ENCODE measurements at places on chromosomes 4 and X.

DNA sequence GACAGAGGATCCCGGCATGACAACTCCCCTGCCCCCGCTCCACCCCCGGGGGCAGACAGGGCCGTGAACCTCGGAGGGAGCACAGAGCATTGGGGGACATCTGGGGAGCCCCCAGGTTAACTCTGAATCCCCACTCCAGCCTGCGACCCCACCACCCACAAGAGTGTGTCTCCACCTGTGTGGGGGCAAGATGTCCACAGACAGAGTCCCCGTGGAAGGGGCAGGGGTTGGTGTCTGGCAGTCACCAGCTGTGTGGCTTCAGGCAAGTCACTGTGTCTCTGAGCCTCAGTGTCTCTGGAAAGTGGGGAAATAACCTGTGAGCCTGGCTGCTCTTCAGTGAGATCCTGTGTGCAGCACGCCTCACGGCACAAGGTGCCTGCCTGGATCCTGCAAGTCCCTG, 239.0 kb downstream of the AFAP1 start:
- DNase-seq: no peak

- DNase-seq: no peak
These were observed 218.6 kb upstream of the SLC7A11 start for GRCh38 chr4:138460477-138461414.

- peak; percentile 76 for DNase-seq
These were observed 5.0 kb downstream of the TACC3 start for GRCh38 chr4:1726146-1726934.

DNA sequence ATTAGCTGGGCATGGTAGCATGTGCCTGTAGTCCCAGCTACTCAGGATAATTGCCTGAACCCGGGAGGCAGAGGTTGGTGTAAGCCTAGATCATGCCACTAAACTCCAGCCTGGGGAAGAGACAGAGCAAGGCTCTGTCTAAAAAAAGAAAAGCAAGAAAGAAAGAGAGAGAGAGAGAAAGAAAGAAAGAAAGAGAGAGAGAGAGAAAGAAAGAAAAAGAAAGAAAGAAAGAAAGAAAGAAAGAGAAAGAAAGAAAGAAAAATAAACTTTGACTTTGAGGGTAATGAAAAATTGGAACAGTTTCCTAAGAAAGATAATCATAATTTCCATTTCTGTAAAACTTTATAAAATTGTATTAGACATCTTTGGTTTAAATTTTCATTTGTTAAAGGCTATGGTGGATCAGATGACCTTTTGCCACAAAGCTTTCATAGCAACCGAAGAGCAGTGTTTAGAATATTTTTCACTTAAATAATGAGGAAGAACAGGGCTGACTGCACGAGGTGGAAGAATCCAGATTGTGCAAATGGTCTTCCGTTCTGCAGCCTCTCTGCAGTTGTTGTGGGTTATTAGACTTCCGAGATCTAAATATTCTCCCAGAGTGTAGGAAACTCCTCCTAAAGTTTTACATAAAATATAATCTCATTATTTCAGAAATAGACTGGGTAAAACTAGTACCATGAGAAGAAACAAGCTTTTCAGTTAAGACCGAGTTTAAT, 55.9 kb downstream of the RBM47 start:
- DNase-seq: no peak

DNA sequence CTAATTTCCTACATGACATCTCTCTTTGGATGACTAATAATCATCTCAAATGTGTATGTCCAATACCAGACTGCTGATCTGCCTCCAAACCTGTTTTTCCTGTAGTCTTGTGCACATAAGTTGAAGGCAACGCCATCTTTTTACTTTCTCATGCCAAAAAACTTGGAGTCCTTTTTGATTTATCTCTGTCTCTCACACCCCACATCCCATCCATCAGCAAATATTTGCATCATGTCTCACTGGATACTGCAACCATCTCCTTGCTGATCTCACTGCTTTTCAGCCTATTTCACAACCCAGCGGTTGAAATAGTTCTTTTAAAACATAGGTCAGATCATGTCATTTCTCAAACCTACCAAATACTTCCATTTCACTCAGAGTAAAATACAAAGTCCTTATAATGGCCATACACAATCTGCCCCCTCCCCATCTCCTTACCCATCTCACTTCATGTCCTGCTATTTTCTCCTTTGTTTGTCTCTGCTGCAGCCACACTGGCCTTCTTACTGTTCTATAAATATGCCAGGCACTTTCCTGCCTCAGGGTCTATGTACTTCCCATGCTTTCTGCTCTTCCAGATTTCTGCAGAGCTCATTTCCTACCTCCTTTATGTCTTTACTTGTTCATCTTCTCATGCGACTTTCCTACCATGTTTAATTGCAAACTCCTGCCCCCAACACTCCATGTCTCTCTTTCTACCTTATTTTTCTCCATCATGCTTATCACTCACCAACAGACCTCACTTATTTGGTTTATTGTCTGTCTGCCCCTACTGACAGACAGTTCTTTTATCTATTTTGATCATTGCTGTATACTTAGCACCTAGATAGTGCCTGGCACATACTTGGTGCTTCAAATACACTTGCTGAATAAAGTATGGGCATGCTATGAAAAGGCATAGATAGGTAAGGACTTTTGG, 98.8 kb downstream of the ANXA3 start:
- no peak for DNase-seq

DNA sequence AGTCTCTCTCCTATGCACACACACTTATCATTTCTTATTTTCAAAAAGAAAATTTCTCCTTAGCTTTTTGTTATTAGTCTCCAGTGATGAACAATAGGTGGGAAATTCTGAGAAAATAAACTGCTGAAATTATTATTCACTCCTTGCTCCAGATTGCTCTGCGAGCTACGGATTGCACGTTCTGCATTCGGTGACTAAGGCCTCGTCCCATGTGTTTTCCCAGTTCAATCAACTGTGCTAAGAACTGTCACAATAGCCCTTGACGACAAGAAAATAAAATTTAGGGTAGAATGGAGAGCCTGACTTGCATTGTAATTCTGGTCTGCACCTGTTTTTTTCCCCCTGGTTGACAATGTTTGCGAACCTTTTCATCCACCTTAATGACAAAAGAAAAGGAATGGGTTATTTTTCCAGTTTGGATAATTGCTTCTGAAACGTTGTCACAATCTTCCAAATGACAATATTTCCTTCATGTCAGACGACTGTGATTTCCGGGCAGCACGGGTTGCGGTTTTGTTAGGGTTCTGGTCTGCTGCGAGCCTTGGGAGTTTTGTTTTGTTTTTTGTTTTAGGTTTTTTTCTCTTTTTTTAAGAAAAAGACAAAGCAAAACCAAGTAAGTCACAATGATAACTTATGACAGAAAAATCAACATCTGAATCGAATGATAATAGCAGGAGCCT, 124.5 kb upstream of the NOCT start:
- no peak for DNase-seq

DNA sequence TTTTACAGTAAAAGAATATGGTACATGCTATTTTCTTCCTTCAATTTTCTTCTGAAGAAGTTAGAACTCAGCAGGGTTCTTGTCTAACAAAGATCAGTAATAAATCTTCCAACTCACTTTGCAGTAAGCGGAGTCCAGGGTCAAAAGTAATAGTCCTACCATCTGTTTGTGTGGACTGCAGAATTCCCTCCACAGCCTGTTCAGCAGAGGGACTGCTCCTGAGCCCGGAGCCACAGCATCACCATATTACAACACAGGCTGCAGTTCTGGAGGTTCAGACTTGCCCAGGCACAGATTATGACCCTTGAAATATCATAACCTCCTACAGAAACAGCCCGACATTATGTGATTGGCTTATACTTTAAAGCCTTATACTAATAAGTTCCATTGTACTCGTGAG, 10.3 kb downstream of the FHDC1 start:
- no peak for DNase-seq

DNA sequence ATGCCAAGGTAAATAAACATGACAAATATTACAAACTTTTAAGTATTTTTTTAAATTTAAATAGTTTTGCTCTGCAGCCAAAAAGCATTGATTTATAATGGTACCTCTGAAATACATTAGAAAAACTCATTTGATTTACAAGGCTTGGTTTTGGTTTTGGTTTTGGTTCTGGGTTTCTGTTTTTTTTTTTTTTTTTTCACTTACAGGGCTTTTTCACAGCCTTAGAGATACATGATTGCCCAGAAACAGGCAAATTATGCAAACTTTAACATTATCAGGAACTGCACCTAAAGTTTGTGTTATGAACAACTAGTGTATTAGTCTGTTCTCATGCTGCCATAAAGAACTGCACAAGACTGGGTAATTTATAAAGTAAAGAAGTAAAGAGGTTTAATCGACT, 196.4 kb upstream of the DDX53 start:
- no peak for DNase-seq

GRCh38 chrX:20244931-20245330, 21.8 kb downstream of the RPS6KA3 start:
- no peak for DNase-seq

DNA sequence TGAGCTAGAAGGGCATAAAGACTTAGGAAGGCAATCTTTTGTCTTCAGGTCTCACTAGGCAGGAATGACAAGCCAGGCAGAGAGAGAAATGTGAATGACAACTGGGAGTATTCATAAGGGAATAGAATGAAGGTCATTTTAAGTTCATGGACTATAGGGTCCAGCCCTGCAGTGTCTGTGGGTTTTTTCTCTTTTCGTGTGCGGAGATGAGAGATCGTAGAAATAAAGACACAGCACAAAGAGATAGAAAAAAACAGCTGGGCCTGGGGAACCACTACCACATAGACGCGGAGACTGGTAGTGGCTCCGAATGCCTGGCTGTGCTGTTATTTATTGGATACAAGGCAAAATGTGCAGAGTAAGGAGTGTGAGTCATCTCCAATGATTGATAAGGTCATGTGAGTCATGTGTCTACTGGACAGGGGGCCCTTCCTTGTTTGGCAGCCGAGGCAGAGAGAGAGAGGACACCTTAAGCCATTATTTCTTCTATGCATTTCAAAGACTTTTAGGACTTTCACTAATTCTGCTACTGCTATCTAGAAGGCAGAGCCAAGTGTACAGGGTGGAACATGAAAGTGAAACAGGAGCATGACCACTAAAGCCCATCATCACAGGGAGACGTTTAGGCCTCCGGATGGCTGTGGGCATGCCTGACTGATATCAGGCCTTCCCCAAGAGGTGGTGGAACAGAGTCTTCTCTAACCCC, 921.8 kb upstream of the PCDH10 start:
- no peak for DNase-seq

- DNase-seq: no peak
These were observed 395 bp upstream of the SOWAHB start for GRCh38 chr4:76898385-76898692.

DNA sequence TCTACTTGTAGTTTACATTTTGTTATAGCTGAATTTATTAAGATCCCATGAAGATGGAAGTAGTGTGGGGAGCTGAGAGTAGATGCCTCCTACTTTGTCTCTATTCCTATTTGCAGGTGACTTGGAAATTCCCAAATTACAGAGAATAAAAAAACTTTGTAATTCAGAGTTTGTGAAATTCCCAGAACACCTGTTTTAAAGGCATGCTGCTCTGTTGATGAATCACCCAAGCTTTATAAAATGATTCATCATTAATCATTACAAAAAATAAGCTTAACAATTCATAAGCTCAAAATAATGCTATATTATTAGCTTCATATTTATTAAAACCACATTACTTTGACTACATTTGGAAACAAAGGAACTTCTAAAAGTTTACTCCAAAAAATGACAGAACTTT, 856.3 kb downstream of the RPA4 start:
- DNase-seq: no peak

- peak; percentile 20 for DNase-seq
These were observed at the start of gene MAGED1 for GRCh38 chrX:51892921-51893745. MAGED1 (plus strand) TSS chrX:51893623; CDS start chrX:51894305, 682 bp downstream.

GRCh38 chr4:138487230-138487629, 245.1 kb upstream of the SLC7A11 start:
- DNase-seq: no peak

GRCh38 chr4:24003496-24003895, 113.6 kb upstream of the PPARGC1A start:
- no peak for DNase-seq

All from stimulated activated CD8-positive, alpha-beta memory T cell treated with anti-CD3 and anti-CD28 coated beads, Interleukin-7, amount 100 ng/mL, for 1 hour (primary cell).